ENCODE measurements at places on chromosomes 5 and 9.

- no peak for DNase-seq
Measured at GRCh38 chr5:150789450-150789849, 10.9 kb downstream of the SMIM3 start.

DNA sequence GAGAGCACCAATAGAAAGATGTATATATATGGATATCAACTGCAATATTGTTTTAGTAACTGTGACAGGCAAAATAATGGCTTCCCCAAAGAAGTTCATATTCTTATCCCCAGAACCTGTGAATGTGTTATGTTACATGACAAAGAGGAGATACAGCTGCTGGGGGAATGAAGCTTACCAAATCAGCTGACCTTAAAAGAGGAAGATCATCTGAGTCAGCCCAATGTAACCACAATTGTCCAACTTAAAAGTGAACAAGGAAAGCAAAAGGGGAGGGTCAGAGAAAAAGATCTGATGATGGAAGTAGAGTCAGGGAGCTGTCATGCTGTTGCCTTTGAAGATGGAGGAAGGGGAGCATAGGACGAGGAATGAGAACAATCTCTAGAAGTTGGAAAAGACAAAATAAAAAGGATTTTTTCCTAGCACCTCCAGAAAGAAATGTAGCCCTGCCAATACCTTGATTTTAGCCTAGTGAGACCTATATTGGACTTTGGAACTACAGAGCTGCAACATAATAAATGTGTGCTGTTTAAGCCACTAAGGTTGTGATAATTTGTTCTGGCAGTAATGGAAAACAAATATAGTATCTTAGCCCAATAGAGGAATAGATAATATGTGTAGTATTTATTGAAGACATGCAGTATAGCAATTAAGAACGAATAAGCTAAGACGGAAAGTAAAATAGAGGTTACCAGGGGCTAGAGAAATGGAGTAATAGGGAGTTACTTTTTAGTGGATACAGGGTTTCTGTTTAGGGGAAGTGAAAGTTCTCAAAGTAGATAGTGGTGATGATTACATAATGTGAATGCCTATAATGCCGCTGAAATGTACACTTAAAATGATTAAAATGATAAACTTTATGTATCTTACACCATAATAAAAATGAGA, 115.9 kb downstream of the PIK3R1 start:
- DNase-seq = no peak

DNA sequence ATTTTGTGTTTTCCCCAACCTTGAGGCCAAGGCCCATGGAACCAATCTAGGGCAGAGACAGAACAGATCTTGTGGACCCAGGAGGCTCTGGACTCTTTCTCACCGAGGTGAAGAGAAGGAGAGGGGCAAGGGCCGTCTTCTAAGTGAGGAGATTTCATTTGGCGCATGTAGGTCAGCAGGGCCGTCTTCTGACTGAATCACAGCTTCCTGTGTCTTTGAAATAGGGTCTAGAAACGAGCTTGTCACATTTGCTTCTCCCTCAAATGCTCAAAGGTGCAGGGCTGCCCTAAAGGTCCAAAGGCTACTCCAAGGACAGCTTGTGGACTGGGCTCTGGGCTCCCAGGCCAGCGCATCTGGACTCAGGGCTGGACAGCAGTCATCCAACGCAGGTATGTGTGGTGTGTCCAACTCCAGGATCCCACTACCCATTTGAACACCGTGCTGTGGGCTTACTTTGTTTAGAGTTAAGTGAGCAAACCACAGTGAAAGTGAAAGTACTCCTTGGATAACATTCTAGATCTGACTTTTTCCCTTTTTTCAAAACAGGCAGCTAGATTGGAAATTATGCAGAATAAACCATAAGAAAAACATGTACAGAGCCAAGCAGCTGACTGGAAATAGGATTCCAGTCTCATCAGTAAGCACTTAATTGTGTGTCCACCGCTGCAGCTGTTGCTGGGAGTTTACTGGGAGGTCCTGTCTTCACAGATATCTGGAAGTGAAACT, 357.0 kb downstream of the GADD45G start:
- no peak for DNase-seq

GRCh38 chr5:39216631-39217030, 2.7 kb downstream of the FYB1 start:
- no peak for DNase-seq

DNA sequence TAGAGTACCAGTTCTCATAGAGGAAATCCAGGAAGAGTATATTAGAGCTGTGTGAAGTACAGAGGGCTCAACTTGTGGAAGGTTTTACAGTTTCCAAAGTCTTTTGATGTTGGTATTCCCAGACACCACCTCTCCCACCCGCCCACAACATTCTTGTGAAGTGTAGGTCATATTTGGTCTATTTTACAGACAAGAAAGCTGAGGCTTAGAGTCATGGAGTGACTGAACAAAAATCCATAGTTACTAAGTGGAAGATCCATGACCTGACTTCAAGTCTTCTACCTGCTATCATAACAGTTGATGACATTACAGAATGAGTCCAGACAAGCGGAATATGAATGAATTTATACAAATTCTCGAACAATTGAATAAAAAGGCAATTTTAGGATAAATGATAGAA, 187.1 kb upstream of the RPS23 start:
- DNase-seq = no peak

- no peak for DNase-seq
Measured at GRCh38 chr9:134267881-134268724, 58.2 kb upstream of the RXRA start.

- no peak for DNase-seq
Measured at GRCh38 chr5:39409033-39409432, 15.7 kb downstream of the DAB2 start.

GRCh38 chr5:110727025-110727314, 499 bp upstream of the TMEM232 start:
- DNase-seq = no peak

DNA sequence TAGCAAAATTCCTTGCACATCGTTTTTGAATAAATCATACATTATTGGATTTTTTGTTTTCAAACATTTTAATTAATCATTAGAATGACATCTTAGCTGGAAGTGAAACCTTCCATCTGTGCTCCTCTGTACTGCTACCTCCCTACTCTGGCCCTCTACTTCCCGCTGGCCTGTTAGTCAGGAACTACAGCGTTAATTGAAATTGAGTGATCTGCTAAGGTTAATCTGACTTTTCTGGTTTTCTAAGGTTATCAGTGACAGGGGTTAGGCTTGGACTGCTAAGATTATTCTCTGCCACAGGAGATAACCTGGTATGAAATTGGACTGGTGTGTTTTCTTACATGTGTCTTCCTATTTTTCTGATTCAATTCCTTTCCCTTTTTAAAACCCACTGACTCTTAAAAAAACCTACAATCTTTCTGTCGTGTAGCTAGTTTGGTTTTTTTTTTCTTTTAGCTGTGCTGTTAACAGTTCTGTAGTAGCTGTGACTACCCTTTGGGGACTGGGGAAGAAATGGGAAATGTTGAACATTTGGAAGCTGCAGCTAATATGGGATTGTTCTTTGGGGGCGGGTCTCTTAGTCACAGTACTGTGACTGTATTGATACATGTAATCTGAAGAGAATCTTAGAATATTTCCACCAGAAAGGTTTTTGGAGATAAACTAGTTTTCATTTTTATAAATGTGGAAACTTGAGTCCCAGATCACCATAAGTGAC, 4.6 kb downstream of the KIF2A start:
- DNase-seq = no peak

DNA sequence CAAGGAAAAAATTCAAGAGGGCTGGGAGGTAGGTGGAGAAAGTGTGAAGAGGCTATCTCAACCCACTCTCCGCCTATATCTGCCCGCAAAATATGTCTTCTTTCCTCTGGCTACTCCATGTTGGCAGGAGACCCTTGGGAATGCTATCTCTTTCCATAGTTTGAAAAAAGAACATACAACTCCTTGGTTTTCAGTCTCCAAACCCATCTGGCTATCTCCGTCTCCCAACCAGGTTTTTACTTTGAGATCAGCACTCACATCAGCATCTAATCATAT, 109.9 kb upstream of the IFNE start:
- DNase-seq = no peak

GRCh38 chr5:167305591-167306213, 985.7 kb upstream of the WWC1 start:
- DNase-seq = no peak

DNA sequence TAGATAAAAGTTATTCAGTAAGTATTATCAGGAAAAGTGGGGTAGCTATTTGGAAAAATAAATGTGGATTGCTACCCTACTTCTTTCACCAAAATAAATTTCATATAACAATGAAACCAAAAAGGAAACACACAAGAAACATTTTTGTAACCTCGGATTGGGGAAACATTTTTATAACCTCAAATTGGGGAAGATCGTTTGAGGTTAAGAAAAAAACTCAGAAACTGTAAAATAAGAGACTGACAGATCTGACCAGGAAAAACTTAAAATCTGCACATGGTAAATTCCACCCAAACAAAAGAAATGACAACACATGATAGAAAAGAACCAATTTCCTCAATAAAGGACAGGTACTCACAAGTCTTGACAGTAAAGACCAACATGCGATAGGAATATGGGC, 13.5 kb downstream of the EFCAB9 start:
- DNase-seq = no peak

DNA sequence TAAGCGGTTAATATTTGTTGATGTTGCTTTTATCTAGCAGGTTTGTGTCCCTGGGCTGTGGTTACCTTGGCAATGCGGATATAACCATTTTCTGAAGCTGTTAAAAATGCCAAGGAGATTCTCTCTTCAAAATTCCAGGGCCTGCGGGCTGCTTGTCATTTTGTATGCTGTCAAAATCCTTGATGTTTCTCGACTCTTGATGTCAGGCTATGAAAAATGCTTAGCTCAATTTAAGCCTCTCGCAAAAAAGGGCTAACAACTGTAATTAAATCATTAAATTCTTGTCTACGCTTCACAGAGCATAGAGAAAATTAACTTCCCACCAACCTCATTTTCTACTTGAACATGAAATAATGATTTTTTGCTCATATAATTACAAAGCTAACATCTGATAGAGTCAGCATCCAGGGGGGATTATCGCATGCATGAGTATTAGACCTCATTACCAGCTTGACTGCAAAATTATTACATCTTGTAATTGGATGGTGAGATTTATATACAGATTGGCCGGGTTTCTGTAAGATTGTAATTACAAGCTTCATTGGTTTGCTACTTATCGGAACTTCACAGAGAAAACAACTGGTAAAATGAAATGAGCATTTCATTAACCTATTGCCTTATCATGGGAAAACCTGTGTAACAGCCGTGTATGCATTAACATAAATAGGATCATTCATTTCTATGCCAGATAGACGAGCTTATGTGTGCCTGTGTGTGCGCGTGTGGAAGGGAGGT, 83.1 kb upstream of the IRX1 start:
- DNase-seq = no peak

DNA sequence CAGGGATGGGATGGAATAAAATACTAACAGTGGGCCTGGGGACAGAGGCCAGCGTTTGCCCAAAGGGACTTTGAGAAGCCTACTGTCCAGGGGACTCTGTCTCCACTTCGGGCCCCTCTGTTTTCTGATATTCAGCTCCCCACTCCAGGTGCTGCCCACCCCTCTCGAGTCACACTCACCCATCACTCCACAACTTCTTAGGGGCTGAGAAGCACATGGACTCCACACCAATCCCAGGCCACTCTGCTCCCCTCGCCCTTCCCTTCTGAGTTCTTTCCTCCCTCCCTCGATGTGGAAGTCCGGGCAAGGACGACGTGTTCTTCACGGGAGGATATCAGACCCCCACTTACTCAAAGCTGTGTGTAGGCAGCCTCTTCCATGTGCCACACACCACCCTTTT, 124.5 kb downstream of the BARX1 start:
- DNase-seq = no peak

GRCh38 chr9:3244963-3245653, 280.7 kb downstream of the RFX3 start:
- no peak for DNase-seq

DNA sequence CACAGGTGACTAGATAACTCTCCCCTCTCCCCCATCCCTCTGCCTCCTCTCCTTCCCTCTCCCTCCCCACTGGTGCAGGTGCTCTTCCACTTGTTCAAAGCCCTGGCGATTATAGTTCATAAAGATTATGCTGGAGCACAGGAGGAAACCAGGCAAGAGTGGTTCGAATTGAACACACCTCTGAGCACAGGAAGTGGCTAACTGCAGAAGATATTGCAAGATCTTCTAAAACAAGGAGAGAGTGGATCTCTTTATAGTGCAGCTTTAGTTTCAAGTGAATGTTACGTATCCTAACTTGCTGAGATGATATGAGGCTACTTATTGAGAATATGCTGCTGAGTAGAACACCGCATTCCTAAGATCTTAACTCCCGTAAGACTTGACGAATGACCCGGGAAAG, 178.4 kb downstream of the GOLPH3 start:
- no peak for DNase-seq

- DNase-seq = no peak
Measured at GRCh38 chr5:92494508-92494907, 1086.5 kb downstream of the NR2F1-AS1 start.

DNA sequence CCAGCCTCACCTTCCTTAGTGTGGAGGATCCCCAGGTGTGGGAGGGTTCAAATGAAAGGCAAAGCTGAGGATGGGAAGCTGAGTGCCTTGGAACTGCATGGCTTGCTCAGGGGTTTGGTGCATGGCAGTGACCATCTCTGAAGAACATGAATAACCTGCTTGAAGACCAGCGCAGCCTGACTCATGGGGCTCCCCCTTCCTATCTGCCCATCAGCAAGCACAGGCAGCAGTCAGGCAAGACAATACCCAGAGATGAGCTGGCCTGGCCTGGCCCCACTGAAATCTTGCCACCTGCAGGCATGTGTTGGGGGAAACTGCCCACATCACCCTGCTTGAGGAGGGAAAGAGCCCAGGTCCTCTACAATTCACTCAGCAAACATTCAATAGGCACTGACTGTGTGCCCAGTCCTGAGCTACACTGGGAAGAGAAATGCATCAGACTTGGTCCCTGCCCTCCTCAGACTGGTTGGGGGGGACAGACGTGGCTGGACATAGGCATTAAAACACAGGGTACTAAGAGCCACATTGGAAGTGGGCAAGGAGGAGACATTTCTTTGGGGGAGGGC, 105.0 kb upstream of the ALDH1B1 start:
- DNase-seq = no peak

DNA sequence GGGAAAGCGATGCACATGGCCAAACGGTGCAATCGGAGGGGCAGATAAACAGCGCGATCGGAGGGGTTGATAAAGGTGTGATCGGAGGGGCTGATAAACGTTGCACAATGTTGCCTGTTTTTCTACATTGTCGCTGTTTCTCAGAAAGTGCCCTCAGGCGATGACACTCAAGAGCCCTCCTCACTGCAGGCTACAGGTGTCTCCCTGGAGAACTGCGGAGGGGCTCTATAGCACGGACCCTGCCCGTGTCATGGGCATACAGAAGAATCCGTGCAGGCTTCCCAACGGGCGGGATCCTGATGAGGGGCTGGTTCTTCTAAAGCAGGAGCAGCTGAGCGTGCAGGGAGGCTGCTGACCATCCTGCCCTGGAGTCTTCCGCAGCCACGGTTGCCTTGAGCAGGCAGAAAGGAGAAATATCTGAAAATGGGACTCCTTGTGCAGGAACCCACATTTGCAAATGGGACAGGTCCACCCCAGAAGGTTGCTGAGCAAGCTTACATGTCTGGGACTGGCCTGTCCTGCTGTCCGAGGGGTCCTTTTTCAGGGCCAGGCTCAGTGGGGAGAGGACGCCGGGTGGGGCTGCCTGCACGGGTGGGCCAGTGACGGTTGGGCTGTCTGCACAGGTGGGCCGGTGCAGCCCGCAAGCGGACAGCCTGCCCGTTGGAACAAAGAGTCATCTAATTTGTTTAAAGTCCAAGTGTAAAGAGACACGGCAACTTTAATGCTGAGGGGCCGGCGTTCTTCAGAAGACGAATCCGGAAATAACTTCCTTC, 25.1 kb upstream of the LPCAT1 start:
- DNase-seq = no peak

All from NCI-H1694 treated with DMSO at 0.1 percent for 48 hours (cell line).